WTC11 (cell line): ENCODE measurements at places on chromosomes 1 and 21.

DNA sequence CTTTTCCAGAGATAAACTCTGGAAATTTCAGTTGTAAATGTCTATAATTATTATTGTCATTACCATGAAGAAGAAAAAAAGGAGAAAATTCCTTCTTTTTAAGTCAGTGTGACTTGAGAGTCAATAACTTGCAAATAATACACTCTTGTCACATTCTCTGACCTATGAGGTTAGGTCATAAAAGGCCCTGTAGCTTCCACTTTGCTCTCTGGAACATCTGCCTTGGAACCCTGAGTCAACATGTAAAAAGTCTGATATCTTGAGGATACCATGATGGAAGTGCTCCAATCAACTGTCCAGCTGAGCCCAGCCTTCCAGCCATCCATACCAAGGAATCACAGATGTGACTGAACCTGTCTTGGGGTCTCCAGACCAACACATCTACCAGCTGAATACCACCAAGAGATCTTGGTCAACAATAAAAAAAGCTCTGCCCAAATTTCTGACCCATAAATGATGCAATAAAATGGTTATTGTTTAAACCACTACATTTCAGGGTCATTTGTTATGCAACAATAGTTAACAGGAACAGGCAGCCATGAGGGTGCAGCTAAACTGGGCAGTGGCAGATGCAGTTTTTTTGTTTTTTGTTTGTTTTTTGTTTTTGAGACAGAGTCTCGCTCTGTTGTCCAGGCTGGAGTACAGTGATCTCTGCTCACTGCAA, 10.3 kb downstream of the DMRTA2 start:
- no peak for DNase-seq
- no peak overlapping the region for H3K27ac ChIP-seq
- H3K36me3 ChIP-seq: peaks cover 7% of the 10 kb centered on the region
- H3K4me1 ChIP-seq: peaks cover 22% of the 10 kb centered on the region
- peaks cover 89% of the 10 kb centered on the region for H3K27me3 ChIP-seq
- no peak overlapping the region for H3K4me3 ChIP-seq

DNA sequence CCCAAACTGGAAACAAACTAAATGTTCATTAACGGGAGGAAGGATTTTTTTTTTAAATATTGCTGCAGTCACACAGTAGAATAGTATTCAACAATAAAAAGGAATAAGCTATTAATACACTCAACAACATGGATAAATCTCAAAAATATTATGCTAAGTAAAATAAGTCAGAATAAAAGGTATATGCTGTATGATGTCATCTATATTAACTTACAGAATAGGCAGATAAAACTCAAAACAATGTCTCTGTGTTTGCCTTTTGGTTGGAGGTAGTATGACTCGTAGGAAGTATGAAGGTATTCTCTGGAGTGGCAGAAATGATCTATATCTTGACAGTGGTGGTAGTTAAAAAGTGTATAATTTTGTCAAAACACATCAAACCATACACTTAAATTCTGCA, 6.1 kb upstream of the ST6GALNAC5 start:
- H3K27ac ChIP-seq: no peak overlapping the region
- no peaks in the 10 kb centered on the region; the same call in 1 of the 2 replicates for H3K36me3 ChIP-seq
- H3K4me1 ChIP-seq: peaks cover 25% of the 10 kb centered on the region
- peaks cover 17% of the 10 kb centered on the region for H3K27me3 ChIP-seq
- H3K4me3 ChIP-seq: no peak overlapping the region
- DNase-seq: no peak

DNA sequence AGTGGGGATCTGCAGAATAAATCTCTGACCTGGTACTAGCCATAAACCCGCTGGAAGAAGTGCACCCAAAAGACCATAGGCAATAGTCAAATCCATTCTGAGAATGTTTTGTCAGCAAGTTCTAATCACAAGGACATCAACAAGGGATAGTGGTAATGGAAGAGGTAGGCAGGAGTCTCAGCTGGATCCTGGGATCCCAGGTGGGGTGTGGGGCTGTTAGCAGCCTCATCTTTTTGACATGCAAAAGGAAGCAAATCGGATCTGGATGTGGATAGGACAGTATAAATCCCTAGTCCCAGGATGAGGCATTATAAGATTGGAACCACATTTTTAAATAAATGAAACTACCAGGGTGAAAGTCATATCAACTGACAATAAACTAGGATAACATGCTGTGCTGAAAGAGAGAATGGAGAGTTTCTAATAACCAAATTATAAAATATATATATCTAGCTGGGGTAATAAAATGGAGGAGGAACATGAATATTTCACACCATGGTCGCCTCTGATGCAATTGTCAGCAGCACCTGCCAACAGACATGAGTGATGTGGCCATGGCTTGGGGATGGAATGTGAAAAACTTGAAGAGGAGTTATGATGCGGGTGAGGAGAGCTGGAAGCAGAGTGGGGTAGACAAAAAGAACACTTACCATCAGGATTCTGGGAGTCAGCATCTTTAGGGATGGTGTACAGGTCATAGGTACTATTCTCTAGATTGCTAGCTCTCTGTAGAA, 23.7 kb upstream of the PEX19 start:
- H3K4me1 ChIP-seq: peaks cover 33% of the 10 kb centered on the region
- no peak for DNase-seq
- H3K27me3 ChIP-seq: no peaks in the 10 kb centered on the region
- peaks cover 70% of the 10 kb centered on the region for H3K36me3 ChIP-seq
- no peak overlapping the region for H3K4me3 ChIP-seq

DNA sequence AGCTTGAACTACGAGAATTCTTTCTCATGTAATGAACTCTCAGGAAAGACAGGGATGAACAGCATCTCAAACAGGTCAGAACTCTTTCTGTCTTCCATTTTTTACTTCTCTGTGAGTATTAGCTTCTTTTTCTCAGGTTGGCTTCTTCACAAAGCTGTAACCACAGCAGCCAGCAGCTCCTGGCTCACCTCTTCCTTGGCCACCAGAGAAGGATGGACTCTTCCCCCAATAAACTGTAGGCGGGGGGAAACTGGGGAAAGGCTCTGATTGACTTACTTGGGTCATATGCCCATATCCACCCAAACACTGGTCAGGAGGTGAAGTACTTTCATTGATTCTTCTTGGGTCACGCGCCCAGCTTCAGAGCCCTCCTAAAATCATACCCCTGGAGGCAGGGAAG, 14.4 kb upstream of the ENAH start:
- H3K27ac ChIP-seq: no peak overlapping the region
- no peak overlapping the region for H3K4me3 ChIP-seq
- no peaks in the 10 kb centered on the region for H3K36me3 ChIP-seq
- H3K4me1 ChIP-seq: no peaks in the 10 kb centered on the region
- no peak for DNase-seq
- no peaks in the 10 kb centered on the region for H3K27me3 ChIP-seq

DNA sequence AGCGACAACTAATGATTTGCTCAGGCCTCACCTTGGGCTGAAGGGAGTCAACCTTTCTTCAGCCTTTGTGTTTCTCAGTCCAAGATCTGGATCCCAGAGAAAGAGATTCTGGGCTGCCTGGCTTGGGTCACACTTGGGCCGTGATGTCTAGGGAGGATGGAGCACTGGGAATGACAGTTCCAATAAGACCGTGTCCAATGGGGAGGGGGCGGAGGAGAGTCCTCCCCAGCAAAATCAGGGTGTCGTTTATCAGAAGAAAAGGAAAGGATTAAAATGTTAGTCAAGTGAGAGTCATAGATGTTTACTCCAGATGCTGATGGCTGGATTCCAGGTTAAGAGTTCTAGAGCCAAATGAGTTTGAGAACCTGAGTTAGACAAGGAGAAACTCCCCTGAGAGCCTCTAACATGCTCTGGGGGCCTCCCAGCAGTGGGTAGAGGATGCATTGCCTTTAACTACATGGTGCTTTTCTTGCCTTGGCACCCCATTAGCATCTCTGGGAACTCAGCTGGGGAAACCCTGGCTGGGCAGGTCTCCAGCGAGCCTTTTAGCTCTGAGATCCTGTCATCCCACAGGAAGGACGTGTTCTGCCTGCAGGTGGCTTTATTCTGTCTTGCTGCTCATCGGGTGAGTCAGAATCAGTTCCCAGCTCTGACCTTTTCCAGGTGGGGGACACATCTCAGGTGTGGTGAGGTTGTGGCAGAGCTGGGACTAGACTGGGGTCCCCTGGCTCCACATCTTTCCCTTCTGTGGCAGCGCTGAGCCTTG, 22.2 kb downstream of the NIPAL3 start:
- no peaks in the 10 kb centered on the region for H3K36me3 ChIP-seq
- no peaks in the 10 kb centered on the region for H3K27me3 ChIP-seq
- peaks cover 14% of the 10 kb centered on the region for H3K4me1 ChIP-seq
- H3K27ac ChIP-seq: no peak overlapping the region; the same call in 1 of the 2 replicates
